ENCODE measurements at places on chromosomes 12 and 14.

GRCh38 chr14:86321151-86321550, 791.2 kb downstream of the FLRT2 start:
- no peak for DNase-seq

GRCh38 chr12:107646436-107646835, 39.2 kb upstream of the PWP1 start:
- DNase-seq, result no peak

GRCh38 chr14:24798911-24799462, 165.0 kb upstream of the GZMB start:
- no peak for DNase-seq

GRCh38 chr14:33323979-33324378, 385.3 kb downstream of the NPAS3 start:
- DNase-seq, result no peak
